Naive thymus-derived CD4-positive, alpha-beta T cell (primary cell): ENCODE measurements at places on chromosomes 6 and 20.

- DNase-seq = peak; percentile 32
These were observed at the start of gene RGS17 for GRCh38 chr6:153131037-153131981. Gene RGS17, minus strand, starts transcription at chr6:153131282. Its CDS starts 87,264 bp downstream, at chr6:153044018.

- no peak for DNase-seq
These were observed 46.9 kb upstream of the POU3F2 start for GRCh38 chr6:98787435-98787834.

DNA sequence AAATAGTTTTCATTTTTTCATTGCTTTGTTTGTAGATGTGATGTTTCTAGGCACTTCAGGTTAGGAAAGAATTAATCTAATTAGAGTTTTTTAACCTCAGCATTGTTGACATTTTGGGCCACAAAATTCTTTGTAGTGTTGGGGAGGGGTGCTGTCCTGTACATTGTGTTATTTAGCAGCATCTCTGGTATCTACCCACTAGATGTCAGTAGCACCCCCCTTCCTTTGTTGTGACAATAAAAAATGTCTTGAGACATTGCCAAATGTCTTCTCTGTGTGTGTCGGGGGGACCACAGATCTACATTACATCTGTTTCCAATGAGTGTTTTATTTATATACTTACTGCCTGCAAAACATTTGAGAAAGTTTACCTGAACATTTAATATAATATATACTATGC lies 45.6 kb downstream of the EYA4 start:
- no peak for DNase-seq

- no peak for DNase-seq
These were observed 1.5 kb upstream of the NSFL1C start for GRCh38 chr20:1468117-1468624.

GRCh38 chr20:52425701-52426100 lies 234.1 kb upstream of the ZFP64 start:
- DNase-seq = no peak

DNA sequence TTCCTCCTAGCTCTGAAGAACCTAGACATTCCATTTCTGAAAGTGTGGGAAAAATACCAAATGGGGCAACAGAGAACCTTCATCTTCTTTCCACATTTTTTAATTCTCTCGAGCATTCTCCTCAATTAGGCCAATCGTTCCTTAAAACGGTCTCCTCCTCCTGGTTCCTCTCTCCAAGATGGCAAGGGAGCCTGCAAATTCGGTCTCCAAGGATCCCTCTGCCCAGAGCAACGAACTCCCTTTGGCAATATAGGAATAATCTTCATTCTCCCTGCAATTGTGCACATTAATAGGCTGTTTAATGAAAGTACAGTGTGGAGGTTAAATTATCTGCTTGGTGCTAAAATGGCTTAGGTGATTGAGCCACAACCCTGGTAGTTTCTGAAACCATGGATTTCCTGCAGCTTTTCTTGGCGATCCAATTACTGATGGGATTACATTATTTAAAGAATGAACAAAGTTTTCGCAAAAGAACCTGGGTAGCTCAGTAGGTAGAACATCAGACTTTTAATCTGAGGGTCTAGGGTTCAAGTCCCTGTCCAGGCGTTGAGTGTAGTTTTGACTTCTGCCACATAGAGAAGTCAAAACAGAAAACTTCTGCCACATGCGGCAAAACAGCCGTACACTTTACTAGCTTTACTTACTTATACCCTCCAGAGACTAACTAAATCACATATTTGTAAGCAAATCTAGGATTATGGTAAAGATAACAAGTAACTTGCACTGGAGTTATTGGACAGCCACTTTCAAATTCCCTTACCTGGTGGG lies 102.9 kb upstream of the ZNF184 start:
- no peak for DNase-seq

- no peak for DNase-seq
These were observed 10.5 kb upstream of the BEND3 start for GRCh38 chr6:107125771-107126170.

- DNase-seq = no peak
These were observed 90.9 kb upstream of the MC3R start for GRCh38 chr20:56157530-56158203.

GRCh38 chr6:127481628-127482027 lies 22.4 kb upstream of the KIAA0408 start:
- no peak for DNase-seq

GRCh38 chr20:32483351-32484224 lies 101.5 kb downstream of the NOL4L start:
- peak; percentile 61 for DNase-seq

DNA sequence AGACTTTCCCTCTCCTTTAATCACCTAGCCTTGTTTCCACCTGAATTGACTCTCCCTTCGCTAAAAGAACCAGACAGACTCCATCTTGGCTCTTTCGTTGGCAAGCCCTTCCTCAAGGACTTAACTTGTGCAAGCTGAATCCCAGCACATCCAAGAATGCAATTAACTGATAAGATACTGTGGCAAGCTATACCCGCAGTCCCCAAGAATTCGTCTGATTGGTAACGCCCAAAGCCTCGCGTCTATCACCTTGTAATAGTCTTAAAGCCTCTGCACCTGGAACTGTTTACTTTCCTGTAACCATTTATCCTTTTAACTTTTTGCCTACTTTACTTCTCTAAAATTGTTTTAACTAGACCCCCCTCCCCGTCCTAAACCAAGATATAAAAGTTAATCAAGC lies 15.6 kb upstream of the MYCT1 start:
- DNase-seq = no peak

GRCh38 chr20:57500962-57501361 lies 24.0 kb downstream of the CTCFL start:
- DNase-seq = no peak

- DNase-seq = no peak
These were observed 258.4 kb downstream of the ARID1B start for GRCh38 chr6:157035546-157035945.

- no peak for DNase-seq
These were observed 2.6 kb upstream of the WFDC5 start for GRCh38 chr20:45117581-45117980.
